HepG2 (cell line): ENCODE measurements at places on chromosomes 13 and 19.

DNA sequence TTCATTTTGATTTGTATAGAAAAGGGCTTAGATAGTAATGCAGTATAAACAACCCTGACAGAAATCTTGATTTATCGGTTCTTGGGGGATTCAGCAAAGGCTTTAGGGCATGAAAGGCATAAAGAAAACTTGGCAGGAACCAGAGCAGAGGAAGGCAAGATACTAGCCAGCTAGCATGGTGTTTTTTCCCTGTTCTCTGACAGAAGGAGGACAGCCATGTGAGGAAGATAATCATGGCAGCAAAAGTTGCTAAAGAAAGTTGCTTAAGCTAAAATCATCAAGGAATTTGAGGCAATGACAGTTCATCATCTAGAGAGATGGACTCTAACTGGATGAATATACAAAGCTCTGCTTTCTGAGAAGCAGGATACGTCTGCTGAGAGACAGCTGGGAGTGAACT lies 294.1 kb downstream of the KCNRG start:
- DNase-seq: no peak

DNA sequence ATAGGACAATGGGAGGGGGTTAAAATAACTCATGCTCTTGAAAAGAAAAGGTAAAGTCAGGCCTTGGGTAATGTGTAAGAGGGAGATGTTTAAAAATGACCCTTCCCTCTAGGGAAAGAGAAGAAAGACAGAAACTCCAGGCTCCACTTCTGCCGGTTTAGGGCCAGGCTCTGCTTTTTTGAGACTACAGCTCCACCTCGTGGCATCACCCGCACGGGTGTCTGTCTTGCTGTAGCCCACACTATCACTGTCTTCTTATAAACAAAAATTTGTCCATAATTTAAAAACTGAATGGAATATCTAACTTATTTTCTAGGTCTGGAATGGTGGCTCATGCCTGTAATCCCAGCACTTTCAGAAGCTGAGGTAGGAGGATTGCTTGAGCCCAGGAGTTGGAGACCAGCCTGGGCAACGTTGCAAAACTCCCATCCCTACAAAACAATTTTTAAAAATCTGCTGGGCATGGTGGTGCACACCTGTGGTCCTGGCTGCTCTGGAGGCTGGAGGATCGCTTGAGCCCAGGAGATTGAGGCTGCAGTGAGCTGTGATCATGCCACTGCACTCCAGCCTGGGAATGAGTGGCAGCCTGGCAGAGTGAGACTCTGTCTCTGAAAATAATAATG lies 65.1 kb upstream of the GTF3A start:
- peak; percentile 43 for DNase-seq

GRCh38 chr13:33174931-33175330 lies 110.6 kb downstream of the STARD13 start:
- no peak for DNase-seq

DNA sequence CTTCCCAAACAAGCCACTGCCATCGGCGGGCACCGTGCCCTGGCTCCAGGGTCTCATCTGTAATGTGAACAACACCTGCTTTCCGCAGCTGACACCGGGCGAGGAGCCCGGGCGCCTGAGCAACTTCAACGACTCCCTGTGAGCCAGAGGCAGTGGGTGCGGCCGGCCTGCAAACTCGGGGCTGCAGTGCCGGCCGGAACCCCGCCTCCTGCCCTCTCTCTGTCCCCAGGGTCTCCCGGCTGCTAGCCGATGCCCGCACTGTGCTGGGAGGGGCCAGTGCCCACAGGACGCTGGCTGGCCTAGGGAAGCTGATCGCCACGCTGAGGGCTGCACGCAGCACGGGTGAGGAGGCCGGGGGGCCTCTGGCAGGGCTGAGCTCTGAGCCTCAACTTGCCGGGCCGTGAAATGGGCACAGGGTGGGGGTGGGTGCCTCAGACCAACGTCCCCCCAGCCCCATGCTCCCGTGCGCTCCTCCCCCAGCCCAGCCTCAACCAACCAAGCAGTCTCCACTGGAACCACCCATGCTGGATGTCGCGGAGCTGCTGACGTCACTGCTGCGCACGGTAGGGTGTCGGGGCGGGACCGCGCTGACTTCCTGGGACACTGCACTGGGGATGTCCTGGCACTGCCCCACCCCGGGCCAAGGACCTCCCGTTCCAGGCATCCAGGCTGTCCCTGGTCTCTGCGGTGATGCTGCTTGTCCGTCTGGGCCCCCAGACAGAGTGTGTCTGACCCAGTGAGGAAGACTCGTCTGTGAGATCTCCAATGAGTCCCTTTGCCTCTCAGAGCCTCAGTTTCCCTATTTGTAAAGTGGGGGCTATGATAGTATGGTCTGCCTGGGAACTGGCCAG lies 2.2 kb downstream of the ABCA7 start:
- DNase-seq: no peak

DNA sequence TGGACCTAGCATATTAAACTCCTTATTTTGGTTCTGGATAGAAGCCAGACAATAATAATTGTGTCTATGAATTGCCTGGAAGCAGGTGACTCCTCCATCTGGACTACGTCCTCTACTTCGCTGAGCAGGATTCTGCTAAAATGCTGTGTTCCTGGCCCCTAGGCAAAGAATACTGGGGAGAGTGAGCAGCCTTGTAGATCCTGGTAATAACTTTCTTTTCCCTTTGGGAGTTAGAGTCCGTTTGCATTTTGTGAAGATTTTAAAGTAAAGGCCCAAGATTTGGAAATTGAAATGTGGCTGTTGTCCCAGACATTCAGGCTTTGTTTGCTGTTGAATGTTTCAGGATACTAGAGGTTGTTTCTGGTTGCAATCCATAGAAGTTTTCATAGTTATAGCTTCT lies 511.9 kb upstream of the KLF12 start:
- DNase-seq: no peak

DNA sequence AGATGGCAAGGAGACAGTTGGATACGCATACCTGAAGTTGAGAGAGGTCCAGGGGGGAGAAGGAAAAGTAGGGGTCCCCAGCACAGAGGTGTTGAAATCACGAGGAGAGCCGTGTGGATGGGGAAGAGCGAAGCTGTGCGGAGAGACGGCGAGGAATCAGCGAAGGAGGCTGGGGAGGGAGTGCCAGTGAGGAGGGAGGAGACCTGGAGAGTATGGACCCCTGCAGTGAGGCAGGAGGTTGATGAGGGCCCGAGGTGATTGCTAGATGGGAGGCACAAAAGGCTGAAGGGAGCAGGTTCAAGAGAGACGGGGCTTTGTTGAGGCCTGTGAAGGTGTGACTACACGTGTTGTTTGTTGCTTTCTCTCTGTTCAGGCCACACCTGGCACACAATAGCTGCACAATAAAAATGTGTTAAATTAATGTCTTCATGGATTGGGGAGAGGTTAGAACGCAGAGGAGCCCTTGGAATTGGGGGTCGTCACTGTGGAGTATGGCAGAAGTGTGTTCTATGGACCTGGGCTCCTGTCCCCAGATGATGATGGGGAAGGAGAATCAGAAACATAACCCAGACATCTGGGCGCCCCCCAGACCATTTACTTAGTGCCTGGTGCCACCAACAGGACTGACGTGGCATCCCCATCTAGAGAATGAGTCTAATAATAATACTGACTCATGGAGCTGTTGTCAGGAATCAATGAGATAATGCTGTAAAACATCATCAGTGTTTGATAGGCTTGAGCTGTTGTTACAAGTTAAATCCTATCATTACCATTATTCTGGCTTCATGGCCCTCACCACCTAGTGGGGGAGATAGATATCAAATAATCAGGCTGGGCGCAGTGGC lies 137.5 kb downstream of the SIPA1L3 start:
- no peak for DNase-seq

DNA sequence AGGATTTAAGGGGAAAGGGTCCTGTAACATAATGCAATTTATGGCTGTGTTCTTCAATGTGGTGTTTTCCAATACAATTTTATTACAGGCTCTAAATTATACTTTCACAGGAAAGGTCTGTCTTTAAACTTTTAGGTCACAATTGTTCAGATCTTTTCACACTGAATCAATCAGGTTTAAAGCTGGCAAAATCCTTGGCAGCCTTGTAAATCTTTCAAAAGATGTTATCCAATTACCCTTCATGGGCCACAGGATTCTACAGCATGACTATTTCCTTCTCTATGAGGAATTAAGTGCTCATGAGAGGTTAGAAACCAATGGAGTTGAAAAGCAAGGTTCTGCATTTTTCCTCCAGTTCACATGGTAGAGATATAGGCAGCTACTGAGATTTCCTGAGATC lies 211.5 kb upstream of the MIR17HG start:
- no peak for DNase-seq

DNA sequence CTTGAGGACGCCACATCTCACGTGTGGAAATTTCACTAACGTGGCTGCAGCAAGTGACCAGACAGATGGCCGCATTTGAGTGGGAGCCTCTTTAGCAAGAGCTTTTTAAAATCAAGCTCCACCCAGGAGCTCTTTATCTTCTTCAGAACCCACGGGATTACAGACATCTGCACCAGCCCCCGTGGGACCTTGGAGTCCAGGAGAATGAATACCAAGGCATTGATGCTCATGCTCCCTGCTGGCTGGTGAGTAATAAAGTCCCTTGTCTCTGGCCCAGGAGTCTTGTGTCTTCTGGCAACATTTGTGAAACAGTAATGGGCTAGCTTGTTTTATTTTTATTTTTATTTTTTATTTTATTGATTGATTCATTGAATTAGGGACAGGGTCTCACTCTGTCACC lies 64.4 kb downstream of the TRPM4 start:
- no peak for DNase-seq
